ENCODE measurements at places on chromosomes 2 and 18.
A peak's percentile ranks its signal among the peaks of the same experiment; 100 is the strongest.

DNA sequence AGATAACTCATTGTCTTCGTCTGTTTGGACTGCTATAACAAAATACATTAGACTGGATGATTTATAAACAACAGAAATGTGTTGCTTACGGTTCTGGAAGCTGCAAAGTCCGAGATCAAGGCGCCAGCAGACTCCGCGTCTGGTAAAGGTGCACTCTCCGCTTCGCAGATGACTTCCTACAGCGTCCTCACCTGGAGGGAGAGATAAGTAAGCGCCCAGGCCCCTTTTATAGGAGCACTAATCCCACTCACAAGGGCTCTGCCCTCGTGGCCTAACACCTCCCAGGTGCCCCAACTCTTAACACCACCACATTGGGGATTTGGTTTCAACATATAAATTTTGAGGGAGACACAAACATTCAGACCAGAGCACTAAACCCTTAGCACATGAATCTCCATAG lies 51.3 kb downstream of the SERTAD2 start:
- DNase-seq = no peak

DNA sequence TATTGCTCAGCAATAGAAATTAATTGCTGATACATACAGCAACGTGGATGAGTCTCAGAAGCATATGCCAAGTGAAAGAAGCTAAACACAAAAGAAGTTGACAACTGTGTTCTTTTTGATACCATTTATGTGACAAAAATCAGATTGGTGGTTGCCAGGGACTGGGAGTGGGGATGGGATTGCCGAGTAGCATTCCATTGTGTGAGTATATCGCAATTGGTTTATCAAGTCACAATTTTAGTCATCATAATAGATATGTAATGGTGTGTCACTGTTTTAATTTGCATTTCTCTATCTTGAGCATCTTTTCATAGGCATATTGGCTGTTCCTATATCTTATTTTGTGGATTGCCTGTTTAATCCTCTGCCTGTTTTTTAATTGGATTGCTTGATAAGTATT lies 20.9 kb downstream of the STRADB start:
- no peak for DNase-seq

GRCh38 chr18:25005541-25006403 lies 346.2 kb downstream of the ZNF521 start:
- peak; percentile 25 for DNase-seq

GRCh38 chr2:129910446-129911362 lies 68.8 kb upstream of the RAB6C start:
- no peak for DNase-seq

GRCh38 chr18:44180683-44181082 lies 500.0 kb upstream of the SETBP1 start:
- DNase-seq = peak; percentile 72

- DNase-seq = peak; percentile 65
Observed at GRCh38 chr2:11688222-11689069, 18.5 kb upstream of the NTSR2 start.

DNA sequence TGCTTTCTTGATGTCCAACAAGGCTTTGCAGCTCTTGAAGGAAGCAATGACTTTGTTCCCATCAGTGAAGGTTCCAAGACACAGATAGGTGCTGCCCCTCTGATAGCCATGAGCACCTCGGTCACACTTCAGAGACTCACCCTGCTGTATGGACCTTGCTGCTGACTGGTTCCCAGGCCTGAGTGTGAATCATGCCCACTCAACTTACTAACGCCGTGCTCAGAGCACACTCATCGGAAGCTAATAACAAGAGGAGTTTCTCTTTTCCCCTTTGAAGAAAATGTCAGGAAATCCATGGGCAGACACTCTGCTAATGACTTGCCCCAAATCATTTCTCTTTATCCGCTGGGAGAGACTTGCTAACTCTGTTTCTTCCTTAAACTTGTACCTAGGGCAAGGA lies 83.8 kb upstream of the ARL4C start:
- no peak for DNase-seq

DNA sequence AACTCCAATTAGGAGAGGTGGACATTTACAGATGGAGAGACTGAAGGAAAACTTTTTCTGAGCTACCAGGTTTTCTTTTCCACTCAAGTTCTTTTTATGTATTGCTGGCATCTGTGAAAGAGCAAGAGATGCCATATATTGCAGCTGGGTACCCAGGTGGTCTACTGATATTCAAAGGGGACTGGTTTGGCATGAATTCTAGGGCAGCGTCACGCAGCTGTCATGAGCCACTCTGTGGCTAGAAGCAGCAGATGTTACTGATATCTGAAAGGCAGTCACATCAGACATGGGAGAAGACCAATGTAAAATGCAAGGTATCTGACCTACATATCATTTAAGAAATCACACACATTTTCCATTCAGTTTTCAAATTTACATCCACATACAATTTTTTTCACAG lies 408.8 kb downstream of the GALNT13 start:
- DNase-seq = no peak

DNA sequence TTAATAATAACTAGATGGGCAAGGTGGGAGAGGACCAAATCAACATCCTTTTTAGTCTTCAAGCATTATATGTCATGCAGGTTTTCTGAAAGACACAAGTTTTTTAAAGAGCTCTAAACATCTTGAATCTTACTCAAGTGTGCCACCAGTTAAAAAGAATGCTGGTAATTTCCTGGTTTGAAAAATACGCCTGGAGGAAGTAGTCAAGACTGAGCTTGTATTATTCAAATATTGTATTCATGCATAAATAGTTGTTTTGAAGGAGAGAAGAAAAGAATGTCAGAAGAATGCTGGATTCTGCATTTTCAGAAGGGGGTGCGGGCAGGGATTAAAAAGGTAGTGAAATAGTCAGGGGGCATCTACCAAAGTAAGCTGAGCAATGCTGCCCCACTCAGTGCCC lies 90.7 kb downstream of the WDPCP start:
- peak; percentile 2 for DNase-seq

GRCh38 chr2:189849550-189849949 lies 65.3 kb downstream of the PMS1 start:
- peak; percentile 21 for DNase-seq

GRCh38 chr2:241363426-241363825 lies 7.3 kb downstream of the FARP2 start:
- no peak for DNase-seq

GRCh38 chr2:118146315-118147283 lies 58.3 kb downstream of the INSIG2 start:
- DNase-seq = no peak

GRCh38 chr18:22293417-22293816 lies 124.0 kb downstream of the GATA6 start:
- DNase-seq = no peak

GRCh38 chr2:862355-862687 lies 88.3 kb upstream of the SNTG2 start:
- no peak for DNase-seq

DNA sequence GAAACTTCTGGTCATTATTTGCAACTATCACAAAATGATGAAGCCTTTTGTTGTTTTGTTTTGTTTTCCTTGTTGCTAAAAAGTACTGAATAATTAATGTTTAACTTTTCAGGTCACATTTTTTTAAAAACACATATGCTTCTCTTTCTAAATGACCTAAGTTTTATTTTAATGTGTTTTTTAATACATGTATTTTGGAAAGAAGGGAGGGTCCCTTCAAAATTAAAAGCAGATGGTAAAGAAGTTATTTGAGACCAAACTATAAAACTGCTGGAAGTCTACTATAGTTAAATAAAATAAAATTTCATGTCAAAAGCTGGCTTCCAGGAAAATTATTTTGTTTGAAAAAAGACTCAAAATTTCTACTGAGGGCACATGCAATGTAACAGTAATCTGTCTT lies 39.5 kb upstream of the ASNSD1 start:
- DNase-seq = no peak

- peak; percentile 83 for DNase-seq
Observed at GRCh38 chr2:240560084-240560479, at the start of gene DUSP28. Gene DUSP28 (plus strand): TSS chr2:240560357. CDS start chr2:240560685, 328 bp downstream.

DNA sequence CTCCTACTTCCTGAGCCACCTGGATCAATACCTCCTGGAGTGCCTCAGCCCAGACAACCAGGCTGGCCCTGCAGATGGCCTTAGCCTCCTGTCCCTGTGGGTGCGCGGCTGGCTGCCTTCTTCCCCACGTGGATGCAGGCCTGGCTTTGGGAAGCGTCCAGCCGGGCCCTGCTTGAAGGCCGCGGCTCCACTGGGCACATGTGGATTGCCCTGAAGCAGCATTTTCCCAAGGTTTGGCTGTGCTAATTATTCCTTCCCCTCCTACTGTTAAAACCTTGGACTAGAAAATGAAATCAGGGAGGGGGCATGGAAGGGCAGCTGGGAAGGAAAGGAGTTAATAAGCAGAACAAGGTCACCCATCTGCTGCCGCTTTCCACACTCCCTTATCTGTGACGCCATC lies 143.0 kb upstream of the GATA6 start:
- no peak for DNase-seq

- no peak for DNase-seq
Observed at GRCh38 chr2:156380117-156380645, 47.7 kb upstream of the NR4A2 start.
